ENCODE measurements at places on chromosomes 12 and 14.
A peak's percentile ranks its signal among the peaks of the same experiment; 100 is the strongest.

GRCh38 chr14:104779776-104780512 is 15.6 kb downstream of the AKT1 start:
- no peak for DNase-seq

DNA sequence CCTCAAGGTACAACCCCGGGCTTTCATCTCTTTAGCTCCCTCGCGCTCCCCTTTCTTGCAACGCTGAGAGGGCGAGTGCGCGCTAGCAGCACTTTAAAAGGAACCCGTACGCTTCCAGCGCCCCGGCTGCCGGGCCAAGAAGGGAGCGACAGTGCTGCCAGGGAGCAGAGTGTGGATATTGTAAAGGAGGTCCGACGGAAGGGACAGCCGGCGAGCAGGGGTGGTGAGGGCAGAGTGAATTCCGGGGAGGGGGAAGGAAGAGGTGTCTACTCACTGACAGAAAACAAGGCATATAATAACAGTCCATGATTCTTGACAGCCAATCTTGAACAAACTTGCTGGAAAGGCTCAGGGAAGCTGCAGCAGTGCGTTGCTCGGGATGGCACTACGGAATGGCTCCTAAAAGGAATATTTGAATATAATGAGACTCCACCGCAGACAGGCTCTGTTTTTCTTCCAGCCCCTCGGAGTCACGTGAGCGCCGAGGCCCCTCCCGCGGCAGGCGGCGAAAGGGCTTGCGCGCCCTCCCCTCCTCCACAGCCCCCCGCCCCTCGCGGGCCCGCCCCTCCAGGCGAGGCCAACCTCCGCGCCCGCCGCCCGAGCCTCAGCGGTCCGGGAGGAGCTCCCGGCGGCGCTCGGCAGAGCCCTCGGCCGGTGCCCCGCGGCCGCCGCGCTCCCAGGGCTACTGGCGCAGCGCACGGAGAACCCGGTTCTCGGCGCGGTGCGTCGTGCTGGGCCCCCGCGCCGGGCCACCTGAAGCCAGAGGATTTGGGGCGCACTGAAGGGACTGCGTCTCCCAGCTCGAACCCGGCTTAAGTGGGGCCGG is 3.4 kb downstream of the BMP4 start:
- DNase-seq = no peak

GRCh38 chr14:100309028-100309737 is 2.9 kb upstream of the SLC25A29 start:
- DNase-seq = no peak

DNA sequence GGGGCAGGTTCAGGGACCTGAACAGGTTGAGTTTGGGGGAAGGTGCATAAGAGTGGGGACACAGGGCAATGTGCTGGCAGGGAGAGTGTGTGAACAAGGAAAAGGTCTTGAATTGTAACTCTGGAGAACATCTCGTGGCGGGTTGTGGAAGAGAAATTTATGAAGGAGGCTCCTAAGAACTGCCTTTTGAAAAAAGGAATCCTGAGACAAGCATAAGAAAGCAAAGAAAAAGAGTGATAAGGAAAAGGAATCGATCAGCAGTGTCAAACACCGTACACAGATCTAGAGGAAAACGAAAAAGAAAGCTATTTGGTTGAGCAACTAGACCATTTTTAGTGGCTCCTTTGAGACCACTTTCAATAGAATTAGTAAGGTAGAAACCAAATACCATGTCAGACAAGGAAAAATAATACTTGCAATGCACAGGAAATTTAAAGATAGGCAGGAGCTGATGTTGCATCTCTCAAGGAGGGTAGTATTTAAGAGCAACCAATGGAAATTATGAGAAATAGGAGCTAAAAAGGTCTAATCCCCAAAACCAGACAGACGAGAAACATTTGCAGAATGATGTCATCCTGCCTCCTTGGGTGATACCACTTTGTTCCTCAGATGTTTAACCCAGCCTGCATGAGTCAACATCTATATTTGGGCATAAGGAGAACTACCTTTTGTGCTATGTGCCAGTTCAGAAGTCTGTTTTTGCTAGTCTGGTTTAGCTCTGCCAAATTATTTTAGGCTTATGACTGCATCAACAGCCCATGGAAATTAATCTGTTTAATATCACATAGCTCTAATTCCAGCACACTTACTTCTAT is 64.5 kb upstream of the STK38L start:
- peak; percentile 82 for DNase-seq

DNA sequence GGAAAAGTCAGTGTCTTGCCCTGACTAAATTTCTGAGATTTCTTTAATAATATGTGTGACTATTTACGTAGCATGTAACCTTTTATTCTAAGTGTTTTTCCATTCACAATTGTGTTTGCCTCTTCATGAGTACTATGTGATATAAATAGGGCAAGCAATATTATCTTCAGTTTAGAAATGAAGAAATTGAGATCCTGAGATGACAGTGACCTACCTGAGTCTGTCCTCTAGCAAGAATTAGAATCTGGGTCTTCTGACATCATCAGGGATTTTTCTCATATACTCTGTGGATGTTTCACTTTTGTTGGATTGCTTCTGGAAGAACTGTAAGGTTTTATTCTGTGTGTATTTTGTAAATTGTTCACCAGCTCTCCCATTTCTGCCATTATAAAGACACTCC is 35.0 kb downstream of the TMTC2 start:
- no peak for DNase-seq

GRCh38 chr12:75751769-75752471 is 240.5 kb upstream of the KRR1 start:
- no peak for DNase-seq

DNA sequence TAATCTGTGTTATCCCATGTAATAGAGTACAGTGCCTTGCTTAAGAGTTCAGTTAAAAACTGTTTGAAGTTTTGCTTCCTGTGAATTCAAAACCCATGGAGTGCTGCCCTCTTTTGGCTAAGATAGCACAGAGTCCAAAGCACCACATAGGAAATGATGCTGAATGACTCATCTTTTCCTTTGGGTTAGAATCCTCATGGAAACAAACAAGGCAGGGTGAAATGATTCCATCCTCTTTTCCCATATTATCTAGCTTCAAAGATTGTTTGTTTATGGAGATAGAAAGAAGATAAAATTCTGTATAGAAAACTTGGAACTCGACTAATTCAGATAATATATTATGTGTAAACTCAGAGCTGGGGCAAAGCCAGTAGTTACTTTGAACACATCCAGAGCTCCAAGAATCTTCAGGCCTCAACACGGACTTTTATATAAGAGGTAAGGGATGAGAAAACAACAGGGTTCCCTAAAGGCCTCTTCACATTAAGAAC is 87.4 kb downstream of the OTOGL start:
- DNase-seq = peak; percentile 54

GRCh38 chr14:51954031-51954430 is 35.3 kb upstream of the RTRAF start:
- no peak for DNase-seq

- DNase-seq = peak; percentile 81
Measured at GRCh38 chr12:68259318-68259940, 6.0 kb upstream of the IL22 start.

DNA sequence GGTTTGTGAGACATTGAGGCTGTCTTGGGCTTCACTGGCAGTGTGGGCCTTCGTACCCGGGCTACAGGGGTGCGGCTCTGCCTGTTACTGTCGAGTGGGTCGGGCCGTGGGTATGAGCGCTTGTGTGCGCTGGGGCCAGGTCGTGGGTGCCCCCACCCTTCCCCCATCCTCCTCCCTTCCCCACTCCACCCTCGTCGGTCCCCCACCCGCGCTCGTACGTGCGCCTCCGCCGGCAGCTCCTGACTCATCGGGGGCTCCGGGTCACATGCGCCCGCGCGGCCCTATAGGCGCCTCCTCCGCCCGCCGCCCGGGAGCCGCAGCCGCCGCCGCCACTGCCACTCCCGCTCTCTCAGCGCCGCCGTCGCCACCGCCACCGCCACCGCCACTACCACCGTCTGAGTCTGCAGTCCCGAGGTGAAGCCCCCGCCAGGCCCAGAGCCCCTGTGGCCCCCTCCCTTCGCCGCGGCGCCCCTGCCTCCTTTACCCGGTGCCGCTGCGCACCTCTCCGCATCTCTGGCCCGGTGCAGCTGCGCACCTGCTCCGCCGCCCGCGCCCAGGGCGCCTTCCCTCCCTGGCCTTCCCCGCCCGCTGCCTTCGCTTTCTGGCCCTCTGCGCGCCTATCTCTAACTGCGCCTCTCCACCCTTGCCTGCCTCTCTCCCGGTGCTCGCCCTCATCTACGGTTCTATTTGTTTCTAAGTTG is at the start of gene ENO2:
Gene ENO2, plus strand, starts transcription at position 335 of the 701 bp plus-strand sequence. CDS start 1,253 bp downstream, outside the sequence.
- DNase-seq = peak; percentile 71

- no peak for DNase-seq
Measured at GRCh38 chr12:52044292-52044983, 6.8 kb upstream of the NR4A1 start.

- no peak for DNase-seq
Measured at GRCh38 chr12:91786499-91787272, 359.0 kb downstream of the BTG1 start.

DNA sequence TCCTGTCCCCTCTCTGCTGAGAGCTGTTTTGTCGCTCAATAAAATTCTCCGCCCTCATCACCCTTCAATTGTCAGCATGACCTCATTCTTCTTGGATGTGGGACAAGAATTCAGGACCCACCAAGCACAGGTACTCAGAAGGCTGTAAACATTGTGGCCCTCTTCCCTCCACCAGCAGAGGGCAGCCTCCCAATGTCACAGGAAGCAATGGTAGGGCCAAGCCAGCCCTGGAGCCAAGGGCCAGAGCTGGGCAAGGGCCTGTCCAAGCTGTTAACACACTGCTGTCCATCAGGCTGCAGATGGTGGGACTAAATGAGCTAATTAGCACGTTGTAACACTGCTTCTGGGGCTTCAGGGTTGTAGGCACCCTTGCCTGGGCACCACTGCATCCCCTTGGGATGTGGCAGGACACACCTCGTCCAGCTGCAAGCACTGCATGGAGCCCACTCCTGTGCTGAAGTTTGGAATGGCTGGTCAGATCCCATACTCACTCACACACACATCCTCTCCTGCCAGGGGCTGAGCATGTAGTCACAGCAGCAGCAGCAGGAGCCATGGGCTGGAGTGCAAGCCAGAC is 62.7 kb upstream of the HECTD1 start:
- peak; percentile 24 for DNase-seq

GRCh38 chr14:58631732-58632131 is 6.0 kb upstream of the DACT1 start:
- no peak for DNase-seq

GRCh38 chr14:35944847-35945246 is 118.7 kb downstream of the BRMS1L start:
- peak; percentile 29 for DNase-seq

DNA sequence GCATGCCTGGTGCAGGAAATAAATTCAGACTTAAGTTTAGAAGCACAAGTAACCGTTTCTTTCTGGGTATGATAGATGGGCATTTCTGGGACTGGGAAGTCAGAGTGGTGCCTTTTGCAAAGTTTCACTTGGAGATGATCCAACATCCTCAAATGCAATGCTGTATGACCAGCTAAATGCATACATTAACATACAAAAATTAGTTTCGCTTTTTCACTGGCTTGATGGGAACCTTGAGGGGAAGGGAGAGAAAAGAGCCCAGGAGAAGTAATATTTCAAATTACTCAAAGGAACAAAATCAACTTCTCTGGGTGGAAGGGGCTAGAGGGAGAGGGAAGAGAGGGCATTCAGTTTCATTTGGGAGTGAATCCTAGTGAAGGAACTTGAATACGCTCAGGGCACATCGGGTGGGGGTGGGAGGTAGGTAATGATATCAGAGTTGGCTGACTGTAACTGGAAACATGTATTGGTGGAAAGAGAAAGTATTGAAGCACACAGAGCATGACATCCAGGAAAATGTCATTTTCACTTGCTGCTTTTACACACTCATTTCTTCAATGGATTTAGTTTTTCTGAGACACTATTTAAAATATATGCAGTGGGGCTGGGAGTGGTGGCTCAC is 175.5 kb downstream of the PTPRO start:
- DNase-seq = no peak

DNA sequence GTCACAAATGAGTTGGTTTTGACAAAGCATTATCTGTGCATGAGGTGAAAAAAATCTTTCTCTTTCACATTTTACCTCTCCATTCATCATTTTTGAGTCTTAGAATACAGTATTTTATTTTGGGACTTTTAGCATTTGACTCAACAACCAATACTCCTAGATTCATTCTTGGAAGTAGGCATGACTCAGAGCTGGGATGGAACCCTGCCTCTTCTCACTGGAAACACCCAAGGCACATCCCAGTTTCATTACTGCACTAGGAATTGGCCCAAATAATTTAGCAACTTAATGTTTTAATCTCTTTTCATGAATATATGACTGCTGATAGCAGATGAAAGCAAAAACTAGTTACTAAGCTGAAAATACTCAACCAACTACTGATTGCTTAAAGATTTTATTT is 3.3 kb upstream of the PDZRN4 start:
- DNase-seq = no peak

GRCh38 chr12:10097521-10097920 is 1.3 kb downstream of the CLEC1A start:
- DNase-seq = no peak

DNA sequence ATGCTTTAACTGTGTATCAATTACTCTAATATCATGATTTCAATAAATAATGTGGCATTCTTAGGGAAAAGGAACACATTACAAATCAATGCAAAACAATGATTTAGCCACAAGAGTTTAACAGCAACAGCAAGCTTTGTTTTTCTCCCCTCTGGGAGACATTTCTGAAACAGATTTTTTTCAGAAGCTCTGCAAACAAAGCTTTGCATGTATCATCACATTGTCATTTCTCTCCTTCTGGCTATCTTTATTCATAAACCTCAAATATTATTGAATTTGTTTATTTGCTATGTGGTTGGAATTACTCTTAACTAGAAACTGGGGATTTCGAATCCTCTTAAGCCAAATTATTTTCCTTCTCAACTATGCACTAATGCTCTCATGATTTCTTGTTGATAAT is 278.4 kb upstream of the ATXN7L3B start:
- no peak for DNase-seq

- DNase-seq = no peak
Measured at GRCh38 chr14:33068040-33068439, 129.4 kb downstream of the NPAS3 start.

- DNase-seq = no peak
Measured at GRCh38 chr14:30015489-30015888, 87.8 kb upstream of the PRKD1 start.

DNA sequence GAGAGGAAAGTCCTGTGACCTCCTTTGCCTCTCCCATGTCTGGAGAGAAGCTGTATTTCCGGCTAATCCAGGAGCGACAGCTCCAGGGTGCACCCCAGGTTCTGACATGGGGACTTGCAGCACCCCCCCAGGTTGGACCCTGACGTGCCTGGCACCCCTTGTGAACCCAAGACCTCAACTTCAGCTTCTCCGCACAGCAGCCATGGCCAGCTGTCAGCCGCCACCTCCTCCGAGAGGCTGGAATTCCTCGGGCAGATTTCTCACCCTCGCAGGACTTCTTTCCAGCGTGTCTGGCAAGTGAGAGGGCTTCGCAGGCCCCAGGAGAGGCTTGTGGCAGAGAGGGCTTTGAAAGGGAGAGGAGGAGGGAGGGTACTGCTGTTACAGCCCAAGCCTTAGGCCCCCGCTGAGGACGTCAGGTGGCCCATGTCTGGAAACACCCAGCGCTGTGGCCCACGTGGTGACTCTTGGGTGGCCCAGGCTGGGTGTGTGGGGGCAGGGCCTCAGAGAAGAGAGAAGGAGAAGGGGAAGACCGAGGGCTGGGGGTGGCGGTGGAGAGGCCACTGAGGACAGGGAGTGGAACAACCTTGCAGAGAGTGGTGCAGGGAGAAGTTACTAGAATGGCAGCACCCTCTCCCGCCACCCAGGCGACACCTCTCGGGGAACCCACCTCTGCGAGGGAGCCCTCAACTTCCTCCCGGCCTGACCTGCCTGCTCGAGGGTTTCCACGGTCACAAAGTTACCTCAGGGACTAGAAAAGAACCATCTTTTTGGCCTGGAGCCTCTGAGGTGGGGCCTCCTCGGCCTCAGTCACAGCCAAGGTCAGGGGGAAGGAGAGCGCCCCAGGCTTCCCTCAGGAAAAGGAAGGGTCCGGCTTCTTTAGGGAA is 11.7 kb upstream of the RPS6KL1 start:
- no peak for DNase-seq
